Right lung (tissue), 10 donors: ENCODE measurements at places on chromosomes 12 and 14. TPM values are rescaled to one million over a fixed set of nuclear protein-coding genes. Genes with fewer than 3 reads are reported as not detected.

DNA sequence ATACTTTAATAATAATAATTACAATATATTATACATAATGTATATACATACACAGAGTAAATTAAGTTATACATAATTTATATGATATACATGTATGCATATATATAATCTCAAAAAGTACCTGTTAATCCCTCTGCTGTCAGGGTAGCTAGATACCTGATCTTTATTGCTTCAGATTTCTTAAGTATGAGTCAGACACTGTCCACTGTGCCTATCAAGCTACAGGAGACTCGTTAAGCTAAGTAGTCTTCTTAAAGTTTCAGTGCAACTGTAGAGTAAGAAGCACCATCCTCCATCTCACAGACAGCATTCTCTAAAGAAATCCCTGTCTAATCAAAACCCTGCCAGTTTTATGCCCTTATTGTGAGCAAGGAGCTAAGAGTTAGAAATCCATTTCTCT, 428.7 kb downstream of the RERGL start:
- no peak for DNase-seq

DNA sequence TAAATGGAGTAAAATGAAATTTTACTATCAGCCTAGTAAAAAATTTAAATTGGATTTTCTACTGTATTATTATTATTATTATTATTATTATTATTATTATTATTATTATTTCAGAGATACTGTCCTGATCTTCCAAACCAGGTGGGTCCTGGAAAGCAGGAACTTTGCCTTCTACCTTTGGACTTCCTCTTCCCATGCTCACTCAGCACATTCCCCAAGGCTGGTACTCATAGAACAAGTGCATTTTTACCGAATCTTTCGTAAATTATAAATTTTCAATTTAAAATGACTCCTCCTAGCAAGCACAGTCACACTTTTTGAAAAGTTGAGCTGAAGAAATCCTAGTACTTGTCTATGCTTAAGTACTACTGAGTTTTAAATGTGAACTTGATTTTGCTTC, 29.7 kb downstream of the BHLHE41 start:
- DNase-seq, result no peak

- no peak for DNase-seq
Observed at GRCh38 chr12:89117448-89118034, 234.8 kb downstream of the DUSP6 start.

DNA sequence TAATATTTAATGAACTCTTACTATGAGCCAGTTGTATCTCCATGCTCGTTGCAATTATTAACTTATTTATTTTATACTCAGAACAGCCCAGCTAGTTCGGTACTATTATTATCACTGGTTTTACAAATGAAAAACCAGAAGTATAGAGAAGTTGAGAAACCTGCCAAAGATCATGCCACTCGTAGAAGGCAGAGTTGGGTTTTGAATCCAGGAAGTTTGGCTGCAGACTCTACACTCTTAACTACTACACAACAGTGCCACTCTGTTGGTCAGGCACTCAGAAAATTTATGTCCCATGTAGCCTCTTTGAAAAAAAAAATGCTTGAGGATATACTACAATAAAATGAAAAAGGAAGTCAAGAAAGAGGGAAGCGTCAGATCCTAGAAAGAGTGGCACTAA, 71.5 kb upstream of the ARID2 start:
- no peak for DNase-seq

DNA sequence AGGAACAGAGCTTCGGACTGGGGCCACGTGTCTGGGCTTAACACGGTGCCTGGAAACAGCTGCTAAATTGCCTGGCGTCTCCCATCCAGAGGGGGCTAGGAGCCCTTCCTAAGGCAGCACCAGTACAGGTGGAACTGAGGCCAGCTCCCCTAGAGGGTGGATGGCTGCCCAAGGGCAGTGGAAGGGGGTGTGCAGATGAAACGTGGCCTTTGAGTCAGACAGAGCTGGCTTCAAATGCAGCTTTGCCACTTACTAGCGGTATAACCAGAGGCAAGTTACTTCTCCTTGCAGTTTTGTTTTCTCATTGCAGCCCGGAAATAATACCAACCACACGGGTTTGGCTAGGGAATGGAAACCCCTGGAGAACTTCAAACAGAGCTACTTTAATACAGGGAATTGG, 59.3 kb upstream of the SLC24A4 start:
- no peak for DNase-seq

GRCh38 chr14:36217732-36218131, 41.2 kb upstream of the PTCSC3 start:
- no peak for DNase-seq

- no peak for DNase-seq
Observed at GRCh38 chr14:65847075-65847847, 434.7 kb downstream of the FUT8 start.

DNA sequence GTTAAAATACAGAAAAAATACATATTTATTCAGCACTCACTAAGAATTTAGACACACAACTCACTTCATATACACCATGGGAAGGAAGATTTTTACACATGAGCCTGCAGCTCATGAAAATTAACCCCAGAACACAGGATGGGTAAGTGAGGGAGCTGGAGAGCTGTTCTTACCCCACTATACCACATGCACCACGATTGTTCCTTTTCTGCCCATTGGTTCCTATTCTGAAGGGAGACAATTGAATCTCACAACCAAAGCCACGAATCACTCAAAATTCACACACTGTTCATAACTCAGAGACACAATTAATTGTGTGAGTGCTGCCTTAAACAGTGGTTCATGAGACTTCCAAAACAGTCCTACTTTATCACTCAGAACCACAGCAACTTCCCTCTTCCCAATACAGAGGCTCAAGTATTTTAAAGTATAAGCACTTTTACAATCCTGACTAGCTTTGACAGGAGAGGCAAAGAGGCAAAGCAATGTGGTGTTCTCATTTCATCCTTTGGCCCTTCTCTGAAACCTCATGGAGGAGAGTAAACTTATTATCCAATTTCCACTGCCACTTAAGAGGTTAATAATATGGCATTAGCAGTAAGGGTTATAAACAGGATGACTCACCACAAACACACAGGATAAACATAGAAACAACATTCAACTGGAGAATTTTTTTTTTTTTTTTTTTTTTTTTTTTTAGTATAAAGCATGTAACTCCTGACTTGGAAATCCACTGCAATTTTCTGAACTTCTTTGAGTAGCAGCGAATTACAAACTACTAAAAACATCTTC, 59.5 kb downstream of the ITPR2 start:
- no peak for DNase-seq

DNA sequence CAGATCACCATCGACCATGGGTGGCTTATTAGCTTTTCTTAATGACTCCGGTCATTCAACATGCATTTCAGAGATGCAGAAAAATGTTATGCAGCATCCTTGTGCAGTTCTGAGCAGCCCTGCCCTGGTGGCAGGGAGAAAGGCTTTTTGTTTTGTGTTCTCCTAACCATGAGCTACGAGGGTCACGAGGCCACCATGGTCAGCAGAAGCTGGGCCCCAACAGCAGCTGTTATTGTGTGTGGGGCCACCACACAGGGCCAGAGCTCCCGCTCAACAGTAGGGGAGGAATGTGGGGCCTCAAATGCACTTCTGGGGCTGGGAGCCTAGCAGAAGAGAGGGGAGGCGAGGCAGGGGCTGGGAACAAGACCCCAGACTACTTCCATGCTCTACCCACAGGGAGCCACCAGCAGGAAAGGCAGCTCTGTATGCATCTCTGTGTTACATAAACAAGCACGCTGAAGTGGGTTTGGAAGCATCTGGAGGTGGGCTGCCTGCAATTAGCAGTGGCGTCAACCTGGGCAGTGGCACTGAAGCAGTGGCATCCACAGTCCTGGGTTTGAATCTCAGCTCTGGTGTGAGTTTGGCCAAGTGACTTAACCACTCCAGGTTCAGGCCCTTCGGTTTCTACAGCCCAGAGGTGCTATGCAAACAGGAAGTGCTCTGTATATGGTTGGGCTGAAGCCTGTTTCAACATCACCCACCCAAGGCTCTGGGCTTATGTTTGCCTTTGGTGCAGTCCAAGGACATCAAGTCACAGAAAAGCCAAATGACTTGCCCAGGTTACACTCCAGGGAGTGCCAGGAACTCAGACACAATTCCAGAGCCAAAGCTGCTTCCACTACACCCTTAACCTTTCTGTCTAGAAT, 16.3 kb downstream of the GLTP start:
- no peak for DNase-seq

- DNase-seq, result no peak
Observed at GRCh38 chr12:51943346-51943745, 8.2 kb upstream of the ACVR1B start.

- DNase-seq, result no peak
Observed at GRCh38 chr12:132366341-132366861, 37.0 kb upstream of the GALNT9 start.

- no peak for DNase-seq
Observed at GRCh38 chr12:74983917-74984316, 225.7 kb downstream of the KCNC2 start.

DNA sequence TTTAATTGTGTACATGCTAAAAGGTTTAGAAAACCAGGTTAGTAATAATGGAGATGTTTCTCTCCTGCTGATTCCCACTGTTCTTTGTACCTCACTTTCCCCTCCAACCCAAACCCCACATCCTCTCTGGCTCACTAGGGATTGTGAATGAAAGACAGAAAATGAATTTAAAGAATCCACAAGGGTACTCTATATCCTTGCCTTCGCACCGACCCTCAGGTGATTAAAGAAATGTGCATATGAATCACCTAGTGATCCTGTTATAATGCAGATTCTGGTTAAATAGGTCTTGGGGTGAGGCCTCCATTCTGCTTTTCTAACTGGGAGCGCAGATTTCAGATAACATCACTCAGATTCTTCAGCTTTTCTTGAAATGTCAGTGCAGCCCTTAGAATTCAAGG, 84.3 kb upstream of the OTX2 start:
- no peak for DNase-seq

DNA sequence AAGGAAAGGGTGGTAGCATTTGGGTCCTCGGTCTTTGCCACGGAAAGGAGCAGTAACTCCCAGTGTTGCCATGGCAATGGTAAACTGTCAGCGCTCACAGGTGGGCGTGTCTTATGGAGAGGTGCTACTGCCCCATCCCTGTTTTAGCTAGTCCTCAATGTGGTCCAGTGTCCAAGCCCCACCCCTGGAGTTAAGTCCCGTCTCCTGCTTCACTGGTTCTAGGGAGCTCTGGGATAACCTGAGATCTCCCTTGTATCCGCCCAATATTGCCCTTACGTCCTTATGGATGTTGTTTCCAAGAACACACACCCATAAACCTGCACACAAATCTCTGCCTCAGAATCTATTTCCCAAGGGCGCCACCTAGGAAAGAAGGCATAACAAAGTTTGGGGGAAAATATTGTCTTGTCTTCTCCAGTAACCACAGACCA, 64.2 kb downstream of the SPRING1 start:
- DNase-seq, result no peak

DNA sequence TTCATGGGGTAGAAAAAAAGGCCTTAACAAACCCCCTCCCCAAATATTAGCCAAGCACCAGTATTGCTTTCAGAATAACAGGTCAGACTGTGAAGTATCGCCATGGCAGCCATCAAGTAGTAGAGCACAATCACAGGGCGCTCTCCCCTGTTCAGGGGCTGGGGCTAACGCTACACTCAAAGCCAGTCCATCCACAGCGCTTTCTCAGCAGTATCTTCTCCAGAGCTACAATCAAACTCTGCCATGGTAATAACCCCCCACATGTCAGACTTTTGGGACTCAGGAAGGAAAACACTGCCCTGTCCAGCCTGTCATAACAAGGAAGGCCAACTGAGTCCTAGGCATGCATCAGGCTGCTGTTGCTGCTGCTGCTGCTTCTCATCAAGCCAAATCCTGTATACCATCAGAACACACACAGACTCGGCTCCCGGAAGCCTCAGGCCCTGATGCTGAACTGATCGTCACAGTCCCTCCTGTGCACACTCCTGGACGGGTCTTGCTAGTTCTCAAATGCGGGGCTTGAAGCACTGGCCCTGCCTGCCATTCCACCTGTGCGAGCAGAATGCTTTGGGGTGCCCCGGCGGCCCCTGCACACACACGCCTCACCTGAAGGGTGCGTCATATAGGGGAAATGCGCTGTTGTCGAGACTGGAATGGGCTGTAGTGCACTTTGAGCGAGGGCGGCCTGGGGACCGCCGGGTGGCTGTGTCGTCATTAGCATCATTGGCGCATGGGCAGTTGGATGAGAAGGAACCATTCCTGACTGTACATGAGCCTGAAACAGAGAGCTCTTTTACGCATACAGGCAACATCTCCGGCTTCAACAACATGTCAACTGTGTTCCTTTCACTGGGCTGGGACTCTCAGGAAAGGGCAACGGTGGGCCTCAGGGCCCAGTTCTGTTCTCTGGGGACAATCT, 47.6 kb downstream of the SH2B3 start:
- no peak for DNase-seq

- no peak for DNase-seq
Observed at GRCh38 chr12:132327336-132328171, 1.8 kb downstream of the GALNT9 start.

The FAM186B gene
- 3.5 TPM for polyA plus RNA-seq

The C12orf50 gene
- 0.51 TPM for polyA plus RNA-seq

The AICDA gene
- not detected for polyA plus RNA-seq

The AQP6 gene
- polyA plus RNA-seq, result 0.26 TPM

The SPIC gene
- polyA plus RNA-seq, result not detected

The SCN8A gene
- 1.4 TPM for polyA plus RNA-seq

The FOXM1 gene
- 32.0 TPM for polyA plus RNA-seq

The DPPA3 gene
- polyA plus RNA-seq, result not detected

The DNAI7 gene
- polyA plus RNA-seq, result 8.0 TPM

The CABP1 gene
- polyA plus RNA-seq, result 2.2 TPM

The SLC17A8 gene
- polyA plus RNA-seq, result 2.0 TPM

The HOXC11 gene
- not detected for polyA plus RNA-seq

The TSPAN8 gene
- 1.1 TPM for polyA plus RNA-seq
